ENCODE measurements at places on chromosomes 3 and 15.

DNA sequence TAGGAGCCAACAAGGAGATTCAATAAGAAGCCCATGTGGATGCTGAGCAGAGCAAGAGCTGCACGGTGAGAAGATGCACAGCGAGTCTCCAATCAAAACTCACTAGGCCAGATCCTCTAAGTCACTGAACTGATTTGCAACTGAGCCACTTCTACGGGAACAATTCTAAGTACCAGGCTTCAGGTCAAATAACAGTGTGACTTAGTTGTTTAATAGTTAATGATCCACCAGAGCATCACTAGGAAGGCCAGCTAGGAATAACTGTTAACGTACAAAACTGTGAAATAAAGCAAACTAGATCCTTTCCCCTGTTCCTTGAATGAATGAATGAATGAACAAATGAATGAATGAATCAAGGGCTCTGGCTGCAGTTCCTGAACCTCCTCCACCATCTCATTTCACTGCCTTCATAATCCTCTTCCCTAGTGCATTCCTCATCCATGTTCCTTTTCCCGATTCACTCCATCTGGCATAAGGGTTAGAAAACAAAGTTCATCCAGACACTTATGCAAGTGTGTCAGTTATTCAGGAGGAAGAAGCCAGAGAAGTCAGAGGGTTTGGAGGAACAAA is 59.7 kb downstream of the ATP8B4 start:
- DNase-seq, result no peak

DNA sequence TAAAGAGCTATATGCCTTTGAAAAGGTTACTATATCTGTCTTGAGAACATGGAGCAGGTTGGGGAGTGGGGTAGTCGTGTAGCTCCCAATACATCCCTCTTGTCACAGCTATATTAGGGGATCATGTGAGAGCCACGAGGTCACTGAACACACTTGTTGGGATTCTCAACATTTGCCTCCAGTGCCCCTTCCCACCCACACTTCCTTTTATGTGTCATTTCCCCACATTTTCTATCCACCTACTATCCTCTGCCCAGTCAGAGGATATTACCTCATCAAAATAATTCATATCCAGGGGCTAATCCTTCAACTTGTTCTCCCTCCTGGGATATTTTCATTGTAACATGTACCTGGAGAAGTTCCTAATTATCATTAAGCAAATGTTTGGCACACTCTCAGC is 85.0 kb downstream of the CYP19A1 start:
- DNase-seq, result no peak

- DNase-seq, result no peak
Observed at GRCh38 chr15:97482521-97482920, 478.0 kb upstream of the ARRDC4 start.

DNA sequence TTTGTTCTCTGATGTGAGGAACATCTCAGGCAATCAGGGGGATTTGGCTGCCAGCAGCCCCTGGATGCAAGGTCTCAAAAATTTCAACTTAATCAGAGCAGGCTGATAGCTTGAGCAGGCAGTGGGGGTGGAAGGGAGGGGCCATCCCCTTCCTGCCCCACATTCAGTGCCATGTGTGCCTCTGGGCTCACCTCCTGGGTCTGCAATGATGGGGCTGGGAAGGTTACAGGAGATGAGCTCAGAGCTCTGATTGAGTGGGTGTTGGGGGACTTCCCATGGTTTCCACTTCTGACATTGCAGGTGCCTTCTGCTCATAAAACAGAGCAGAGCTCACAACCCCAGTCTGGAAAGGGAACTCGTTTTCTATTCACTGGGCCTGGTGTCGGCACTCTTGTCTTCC is 37.0 kb downstream of the PARP16 start:
- DNase-seq, result no peak

GRCh38 chr3:86056962-86057361 is 934.0 kb downstream of the VGLL3 start:
- DNase-seq, result no peak

- DNase-seq, result no peak
Observed at GRCh38 chr15:100696452-100696851, 94.1 kb downstream of the ASB7 start.

All from NCI-H446 treated with DMSO at 0.1 percent for 48 hours (cell line).